ENCODE measurements at places on chromosomes 13 and 19.

DNA sequence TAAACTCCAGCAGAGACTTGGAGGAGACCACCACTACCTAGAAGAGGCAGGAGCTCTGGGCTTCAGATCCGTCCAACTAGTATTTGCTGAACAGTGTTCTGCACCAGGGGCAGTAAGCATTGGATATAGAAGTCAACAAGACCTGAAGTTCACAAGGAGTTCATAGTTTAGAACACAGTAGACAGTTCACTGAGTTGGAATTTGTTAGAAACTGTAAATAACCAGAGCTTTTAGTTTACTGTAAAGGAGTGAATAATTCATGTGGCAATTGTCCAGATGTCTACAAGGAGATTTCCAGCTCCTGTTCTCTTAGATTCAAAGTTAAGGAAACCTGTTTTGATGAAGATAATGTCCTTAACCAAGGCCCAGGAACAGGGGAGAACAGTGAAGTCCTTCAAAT is 128.9 kb downstream of the COG6 start:
- no peak for DNase-seq

DNA sequence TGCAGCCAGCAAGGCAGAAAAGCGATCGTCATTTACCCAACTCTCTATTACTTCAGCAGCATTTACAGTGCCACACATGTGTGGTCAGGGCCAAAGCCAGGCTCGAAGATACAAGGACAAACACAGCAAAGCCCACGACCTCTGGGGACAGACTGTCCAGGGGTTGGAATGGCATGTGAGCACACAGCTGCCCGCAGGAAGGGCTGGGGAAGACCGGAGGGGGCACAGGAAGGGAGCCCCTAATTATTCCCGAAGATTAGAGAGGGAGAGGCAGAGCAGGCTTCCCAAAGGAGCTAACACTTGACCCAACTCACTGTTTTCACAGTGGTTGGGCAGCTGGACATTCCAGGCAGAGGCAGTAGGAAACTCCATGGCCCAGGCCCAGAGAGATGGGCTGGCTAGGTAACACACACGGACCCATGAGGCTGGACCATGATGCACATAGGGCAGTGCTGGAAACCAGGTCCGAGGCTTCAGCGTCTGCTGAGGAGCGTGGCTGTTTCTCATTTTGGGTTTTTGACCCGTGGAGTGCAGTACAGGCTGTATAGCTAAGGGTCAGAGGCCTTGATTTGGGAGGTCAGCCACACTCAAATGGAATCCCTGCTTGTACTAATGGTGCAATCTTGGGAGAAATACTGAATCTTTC is 179.8 kb downstream of the FOXO1 start:
- DNase-seq, result no peak

- DNase-seq, result no peak
Measured at GRCh38 chr13:27081893-27082679, 89.5 kb downstream of the USP12 start.

- DNase-seq, result no peak
Measured at GRCh38 chr13:36395280-36395679, 37.0 kb upstream of the CCNA1 start.

- DNase-seq, result no peak
Measured at GRCh38 chr13:97849305-97849704, 104.2 kb upstream of the IPO5 start.

GRCh38 chr13:109665240-109665639 is 121.1 kb downstream of the IRS2 start:
- DNase-seq, result no peak

- DNase-seq, result no peak
Measured at GRCh38 chr19:38656171-38656981, 8.9 kb downstream of the ACTN4 start.

- DNase-seq, result no peak
Measured at GRCh38 chr19:37114001-37114400, 35.8 kb downstream of the ZNF420 start.

- DNase-seq, result no peak
Measured at GRCh38 chr13:113488283-113488682, 2.2 kb downstream of the DCUN1D2 start.

DNA sequence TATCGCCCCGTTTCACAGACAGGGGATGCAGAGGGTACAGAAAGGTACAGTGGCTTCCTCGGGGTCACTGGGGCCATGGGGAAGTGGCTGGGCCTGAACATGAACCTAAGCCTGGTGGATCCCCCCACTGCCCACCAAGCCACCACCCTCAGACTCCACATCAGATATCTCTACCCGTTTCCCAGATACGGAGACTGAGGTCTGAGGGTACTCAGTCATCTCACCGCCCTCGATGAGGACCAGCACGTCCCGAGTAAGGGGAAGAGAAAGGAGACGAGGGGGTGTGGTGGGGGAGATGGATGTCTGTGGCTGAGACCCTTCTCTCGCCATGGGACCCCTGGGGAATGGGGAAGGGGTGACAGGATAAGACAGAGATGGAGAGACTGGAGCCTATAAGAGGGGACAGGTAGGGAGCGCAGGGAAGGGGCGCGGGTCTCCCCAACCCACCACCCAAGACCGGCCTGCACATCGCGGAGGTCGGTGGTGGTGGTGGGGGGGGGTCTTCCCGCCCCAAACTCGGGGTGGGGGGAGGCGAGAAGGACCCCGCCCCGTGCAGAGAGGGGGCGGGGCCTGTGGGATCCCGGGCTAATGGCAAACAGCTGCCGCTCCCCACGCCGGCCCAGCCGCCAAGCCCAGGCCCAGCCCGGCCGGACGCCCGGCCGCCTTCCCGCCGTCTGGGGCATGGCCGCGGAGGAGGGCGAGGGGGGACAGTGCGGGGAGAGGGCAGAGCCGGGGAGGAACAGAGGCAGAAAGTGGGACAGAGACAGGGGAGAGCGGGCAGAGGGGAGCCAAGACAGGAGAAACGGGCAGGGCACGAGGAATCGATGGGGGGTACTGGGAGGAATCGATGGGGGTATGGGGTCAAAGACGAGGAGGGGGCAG is 698 bp downstream of the KANK2 start:
- peak; percentile 24 for DNase-seq

DNA sequence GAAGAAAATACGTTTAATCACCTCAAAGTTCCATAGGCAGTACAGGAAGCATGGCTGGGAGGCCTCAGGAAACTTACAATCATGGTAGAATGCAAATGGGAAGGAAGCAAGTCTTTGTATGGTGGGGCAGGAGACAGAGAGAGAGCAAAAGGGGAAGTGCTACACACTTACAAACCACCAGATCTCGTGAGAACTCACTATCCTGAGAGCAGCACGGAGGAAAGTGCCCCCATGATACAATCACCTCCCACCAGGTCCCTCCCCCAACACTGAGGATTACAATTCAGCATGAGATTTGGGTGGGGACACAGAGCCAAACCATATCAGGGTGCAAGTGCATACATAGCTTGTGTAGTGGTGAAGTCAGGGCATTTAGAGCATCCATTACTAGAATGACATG is 92.3 kb upstream of the ANKRD10 start:
- no peak for DNase-seq

DNA sequence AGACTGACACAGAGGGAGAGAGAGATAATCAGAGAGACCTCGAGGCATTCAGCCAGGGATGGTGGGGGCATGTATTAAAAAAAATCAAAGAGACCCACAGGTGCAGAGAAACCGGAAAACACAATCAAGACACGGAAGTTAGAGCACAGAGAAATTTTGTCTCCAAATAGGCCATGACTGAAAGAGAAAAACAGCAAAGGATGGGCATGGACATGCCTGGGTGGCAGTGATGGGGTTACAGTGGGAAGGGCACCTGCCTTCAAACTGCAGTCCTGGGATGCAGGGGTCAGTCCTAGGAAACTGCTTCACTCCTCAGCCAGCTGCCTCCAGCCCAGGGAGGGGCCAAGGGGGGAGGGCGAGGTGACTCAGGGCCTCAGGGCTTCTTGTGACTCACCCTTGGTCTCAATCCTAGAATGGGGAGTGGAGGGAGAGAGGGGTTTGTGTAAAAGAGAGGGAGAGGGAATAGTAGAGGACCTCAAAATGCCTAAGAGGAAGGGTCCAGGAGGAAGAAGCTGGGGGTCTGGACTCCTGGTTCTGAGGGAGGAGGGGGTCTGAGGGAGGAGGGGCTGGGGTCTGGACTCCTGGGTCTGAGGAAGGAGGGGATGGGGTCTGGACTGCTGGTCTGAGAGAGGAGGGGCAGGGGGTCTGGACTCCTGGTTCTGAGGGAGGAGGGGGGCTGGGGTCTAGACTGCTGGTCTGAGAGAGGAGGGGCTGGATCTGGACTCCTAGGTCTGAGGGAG is 3.6 kb upstream of the KCNN4 start:
- peak; percentile 68 for DNase-seq

DNA sequence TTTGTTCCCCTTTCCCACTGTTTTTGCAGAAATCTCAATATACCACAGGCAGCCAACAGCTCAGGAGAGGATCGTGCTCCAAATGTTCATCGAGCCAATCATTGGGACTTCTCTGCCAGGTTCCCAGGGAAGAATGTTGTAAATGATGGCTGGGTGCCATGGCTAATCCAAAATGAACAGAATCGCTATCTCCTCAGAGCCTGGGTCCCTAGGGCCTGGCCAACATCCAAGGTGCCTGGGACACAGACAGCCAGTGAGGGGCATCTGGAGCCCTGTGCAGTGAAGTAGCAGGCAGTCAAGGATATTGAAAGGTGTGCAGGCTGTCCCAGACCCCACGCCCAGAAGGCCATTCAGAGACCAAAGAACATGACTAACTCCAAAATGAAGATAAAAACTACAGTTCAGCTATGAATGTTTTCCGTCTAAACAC is 37.8 kb downstream of the BRD4 start:
- no peak for DNase-seq

DNA sequence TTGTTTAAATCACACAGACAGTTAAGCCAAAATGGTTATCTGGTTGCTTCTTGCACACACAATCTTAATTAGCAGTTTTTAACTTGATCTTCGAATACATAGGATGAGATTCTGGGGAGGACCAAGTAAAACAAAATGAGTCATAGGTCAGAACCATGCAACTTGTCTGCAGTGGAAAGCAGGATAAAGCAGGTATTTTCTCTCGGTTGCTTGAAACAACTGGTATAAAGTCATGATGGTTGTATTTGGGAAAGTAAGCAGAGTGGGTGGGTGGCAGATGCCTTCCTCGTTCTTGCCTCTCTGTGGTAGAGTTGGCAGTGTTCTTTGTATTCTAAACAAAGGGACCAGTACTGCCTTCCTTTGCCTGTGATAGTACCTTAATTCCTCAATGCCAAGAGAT is 167.0 kb downstream of the COG6 start:
- DNase-seq, result no peak

DNA sequence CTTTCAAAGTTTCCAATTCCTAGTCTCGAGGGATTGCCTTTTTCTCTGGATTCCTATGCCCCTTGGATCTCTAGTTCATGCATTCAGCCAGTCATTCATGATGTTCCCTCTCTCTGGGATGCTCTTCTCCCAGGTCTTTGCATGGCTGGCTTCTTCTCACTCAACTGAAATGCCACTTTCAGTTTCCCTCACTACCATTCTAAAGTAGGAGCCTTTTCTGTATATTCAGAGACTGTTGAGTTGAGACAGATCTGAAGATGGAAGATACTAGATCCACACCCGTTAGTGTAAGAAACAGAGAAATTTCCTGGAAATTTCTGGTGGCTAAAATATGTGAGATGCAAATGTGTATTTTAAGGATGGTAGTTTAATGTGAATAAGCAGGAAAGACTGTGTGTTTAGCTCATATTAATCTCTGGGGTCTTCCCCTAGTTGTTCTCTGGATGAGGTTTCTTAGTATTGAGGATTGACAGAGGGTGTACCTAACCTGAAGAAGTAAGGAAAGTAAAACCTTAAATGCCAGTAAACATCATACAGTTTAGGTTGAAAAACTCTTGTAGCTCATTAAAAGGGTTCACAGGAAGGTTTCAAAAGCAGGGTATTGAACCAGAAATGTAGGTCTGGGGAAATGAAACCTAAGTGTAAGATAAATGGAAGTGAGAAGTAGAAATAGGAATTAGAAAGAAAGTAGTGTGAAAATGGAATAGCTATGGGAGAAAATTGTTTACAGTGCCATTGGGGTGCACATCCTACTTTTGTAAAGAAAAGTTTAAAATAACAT is 331.3 kb downstream of the NDFIP2 start:
- no peak for DNase-seq

- DNase-seq, result no peak
Measured at GRCh38 chr13:104987621-104988020, 1547.8 kb downstream of the EFNB2 start.

- DNase-seq, result no peak
Measured at GRCh38 chr13:77431449-77431848, 104.1 kb upstream of the SCEL start.

DNA sequence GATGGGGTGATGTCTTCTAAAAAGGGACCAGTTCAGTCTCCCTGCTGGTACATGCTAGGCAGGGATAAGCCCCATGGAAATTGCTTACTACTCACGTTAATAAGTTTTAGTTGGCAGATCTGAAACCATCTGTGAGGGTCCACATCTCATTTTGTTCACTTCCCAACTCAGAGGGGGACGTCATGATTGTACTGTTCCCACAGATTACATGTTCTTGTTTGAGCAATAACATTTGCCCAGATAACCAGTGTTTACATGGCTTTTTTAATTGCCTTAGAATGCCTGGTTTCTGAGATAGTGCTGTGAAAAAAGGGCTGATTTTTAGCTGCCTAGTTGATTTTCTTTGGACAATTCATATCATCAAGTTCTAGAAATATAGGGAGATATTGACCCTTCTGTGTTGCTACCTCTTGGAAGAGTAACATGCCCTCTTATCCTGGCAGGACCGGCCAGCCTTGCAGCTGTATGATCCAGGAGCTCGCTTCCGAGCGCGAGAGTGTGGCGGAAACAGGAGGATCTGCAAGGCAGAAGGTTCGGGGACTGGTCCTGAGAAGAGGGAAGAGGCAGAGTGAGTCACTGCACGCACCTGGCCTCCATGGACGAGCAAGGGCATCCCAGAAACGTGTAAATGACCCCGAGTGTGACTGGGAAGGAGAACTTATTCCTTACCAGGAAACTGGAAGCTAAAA is 9.8 kb upstream of the CHAMP1 start:
- no peak for DNase-seq

GRCh38 chr13:112355274-112355838 is 20.8 kb upstream of the SPACA7 start:
- DNase-seq, result no peak

GRCh38 chr13:95530178-95530577 is 22.3 kb upstream of the CLDN10 start:
- no peak for DNase-seq

- no peak for DNase-seq
Measured at GRCh38 chr13:51613535-51613934, 29.3 kb downstream of the WDFY2 start.

GRCh38 chr19:39701291-39701690 is 3.0 kb upstream of the LGALS14 start:
- no peak for DNase-seq

DNA sequence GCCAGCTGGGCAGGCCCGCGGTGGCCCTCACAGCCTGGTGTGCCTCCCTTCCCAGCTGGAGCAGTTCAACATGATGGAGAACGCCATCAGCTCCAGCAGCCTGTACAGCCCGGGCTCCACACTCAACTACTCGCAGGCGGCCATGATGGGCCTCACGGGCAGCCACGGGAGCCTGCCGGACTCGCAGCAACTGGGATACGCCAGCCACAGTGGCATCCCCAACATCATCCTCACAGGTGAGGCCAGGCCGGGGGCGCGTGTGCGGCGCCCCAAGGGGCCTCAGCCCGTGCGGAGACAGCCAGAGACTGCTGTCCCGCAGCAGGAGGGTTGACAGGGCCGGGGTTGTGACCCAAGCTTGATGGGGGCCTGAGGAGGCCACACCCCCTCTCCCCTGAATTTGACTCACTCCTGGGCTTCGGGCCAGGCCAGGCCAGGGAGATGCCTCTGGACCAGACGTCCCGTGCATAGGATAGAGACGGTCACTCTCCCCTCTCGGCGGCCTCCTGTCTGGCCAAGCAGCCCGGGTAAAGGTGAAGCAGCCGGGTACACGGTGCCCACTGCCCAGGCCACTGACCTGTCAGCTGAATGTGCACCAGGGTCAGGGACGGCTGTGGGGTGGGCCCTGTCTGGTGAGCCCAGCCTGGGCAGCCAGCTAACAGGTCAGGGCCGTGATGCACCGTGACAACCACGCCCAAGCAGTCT is 15.4 kb downstream of the COMP start:
- no peak for DNase-seq
